ENCODE measurements at places on chromosomes 1 and 21. TPM values are rescaled to one million over a fixed set of nuclear protein-coding genes. Genes with fewer than 3 reads are reported as not detected.

GRCh38 chr1:76075188-76075489 lies 593 bp downstream of the ST6GALNAC3 start:
- DNase-seq: no peak

DNA sequence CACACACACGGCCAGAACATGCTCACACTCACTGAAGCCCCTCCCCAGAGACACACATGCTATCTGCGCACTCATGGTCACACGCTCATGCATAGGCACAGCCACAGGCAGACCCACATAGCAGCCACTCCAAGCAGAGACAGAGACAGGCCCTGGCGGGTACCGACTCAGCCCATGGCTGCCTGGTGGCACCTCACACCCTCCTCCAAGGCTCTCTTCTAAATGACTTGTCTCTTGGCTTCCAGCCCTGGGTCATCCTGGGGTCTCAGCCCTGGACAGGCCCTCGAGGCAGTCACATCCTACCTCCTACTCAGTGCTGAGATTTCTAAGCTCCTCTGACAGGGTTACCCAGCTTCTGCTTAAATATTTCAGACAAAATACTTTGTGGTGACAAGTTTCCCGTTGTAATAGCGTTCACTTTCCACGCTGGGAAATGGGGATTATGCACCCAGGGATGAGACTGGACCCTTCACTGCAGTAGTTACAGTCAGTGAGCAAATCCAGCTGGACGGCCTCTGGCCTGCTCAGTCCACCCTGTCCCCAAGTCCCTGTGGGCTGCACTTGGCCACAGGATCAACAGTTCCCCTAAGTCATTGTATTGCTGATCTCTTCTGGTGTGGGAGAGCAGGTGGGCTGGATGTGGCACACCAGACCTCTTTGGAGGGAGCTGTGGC lies 2.9 kb upstream of the NFASC start:
- no peak for DNase-seq

- DNase-seq: no peak
These were observed 2.5 kb downstream of the IFI44 start for GRCh38 chr1:78652019-78652560.

DNA sequence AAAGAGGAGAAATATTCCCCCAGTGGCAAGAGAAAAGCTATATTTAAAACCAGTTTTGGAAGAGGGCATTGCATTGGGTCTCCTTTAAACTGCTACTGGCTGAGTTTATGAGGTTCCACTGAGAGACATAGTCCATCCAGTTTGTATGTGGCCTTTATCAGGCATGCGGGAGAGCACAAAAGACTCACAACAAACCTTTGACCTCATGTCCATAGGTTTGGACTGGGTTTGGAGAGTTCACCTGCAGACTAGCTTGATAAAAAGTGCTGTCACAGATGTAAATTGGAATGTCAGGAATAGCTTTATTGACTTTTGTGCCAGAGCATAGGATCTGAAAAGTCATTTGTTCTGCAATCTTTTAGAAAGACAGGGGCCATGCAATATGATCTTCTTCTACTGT lies 131.0 kb upstream of the NRIP1 start:
- no peak for DNase-seq

GRCh38 chr1:163202833-163203451 lies at the start of gene RGS5:
Gene RGS5, minus strand, starts transcription at chr1:163202916. Its CDS starts 81 bp downstream, at chr1:163202835.
- no peak for DNase-seq

C1orf116 gene
- total RNA-seq: 0.07 TPM

FHAD1 gene
- total RNA-seq: 0.07 TPM

- no peak for DNase-seq
These were observed 132.9 kb upstream of the C1orf21 start for GRCh38 chr1:184253921-184254320.

CD52 gene
- 324 TPM for total RNA-seq

DNA sequence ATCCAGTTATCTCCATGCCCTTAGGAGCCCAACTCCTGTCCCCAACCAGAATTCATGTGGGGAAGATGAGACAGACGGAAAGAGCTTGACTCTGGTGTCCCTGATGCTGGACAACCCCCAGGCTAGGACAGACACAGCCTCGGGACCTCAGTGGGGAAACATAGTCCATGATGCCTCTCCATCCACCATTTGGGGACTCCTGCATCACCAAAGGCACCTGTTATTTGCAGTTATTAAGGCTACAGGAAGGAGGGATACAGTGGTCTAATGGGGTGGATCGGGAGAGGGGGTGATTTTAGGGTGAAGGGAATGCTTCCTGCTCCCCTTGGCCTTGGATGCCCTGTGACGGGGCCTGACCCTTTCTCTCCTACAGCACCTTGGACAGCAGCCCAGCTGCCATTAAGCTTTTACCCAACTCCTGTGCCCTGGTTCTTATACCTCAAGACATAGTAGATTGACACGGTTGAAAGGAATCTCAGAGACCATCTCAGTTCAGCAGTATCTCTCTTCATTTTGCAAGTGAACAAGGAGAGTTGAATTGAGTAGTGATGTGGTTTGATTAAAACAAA lies 111.6 kb downstream of the MATN1 start:
- no peak for DNase-seq

DNA sequence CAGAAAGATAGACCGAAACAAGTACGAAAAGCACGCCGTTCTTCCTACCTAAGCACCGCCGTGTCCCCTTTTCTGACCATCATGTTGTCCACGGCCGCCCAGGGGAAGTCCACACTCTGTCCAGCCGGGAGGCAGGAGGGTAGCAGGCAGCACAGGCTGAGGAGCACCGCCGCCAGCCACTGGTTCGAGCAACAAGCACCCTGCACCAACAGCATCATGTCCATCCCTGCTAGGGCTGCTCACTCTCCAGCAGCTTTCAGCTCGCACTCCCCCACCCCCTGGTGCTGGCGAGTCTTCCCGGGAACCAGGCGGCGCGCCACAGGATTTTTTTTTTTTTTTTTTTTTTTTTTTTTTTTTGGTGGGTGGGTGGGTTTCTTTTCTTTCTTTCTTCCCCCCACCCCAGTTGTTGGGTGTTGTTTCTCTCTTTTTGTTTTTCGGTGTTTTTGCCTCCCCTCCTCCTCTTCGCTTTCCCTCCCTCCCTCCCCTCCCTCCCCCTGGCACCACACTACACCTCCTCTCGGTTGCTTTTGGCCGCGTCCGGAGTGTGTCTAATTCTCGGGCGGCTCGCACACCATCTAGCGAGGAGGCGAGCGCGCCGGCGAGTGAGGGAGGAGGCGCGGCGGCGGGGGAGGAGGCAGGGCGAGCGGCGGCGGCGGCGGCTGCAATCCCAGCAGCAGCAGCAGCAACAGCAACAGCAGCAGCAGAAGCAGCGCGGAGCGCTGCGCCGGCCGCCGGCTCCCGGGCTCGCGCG lies at the start of gene NEGR1:
Gene NEGR1, minus strand, starts transcription at position 269 of the 751 bp plus-strand sequence.
- DNase-seq: peak; percentile 76

RGS13 gene
- total RNA-seq: not detected

DNA sequence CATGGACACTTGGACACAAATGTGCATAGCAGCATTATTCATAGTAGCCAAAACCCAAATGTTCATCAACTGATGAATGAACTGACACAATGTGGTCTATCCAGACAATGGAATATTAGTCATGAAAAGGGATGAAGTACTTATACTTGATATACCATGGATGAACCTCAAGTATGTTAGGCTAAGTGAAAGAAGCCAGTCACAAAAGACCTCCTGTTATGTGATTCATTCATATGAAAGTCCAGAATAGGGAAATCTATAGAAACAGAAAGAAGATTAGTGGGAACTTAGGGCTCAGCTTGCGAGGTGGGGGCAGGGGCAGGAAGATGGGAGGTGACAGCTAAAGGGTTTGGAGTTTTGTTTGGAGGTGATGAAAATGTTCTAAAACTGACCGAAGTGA lies 7.4 kb downstream of the KCNE1 start:
- DNase-seq: no peak

GRCh38 chr1:153888533-153888932 lies 34.2 kb downstream of the GATAD2B start:
- no peak for DNase-seq

GRCh38 chr1:106924360-106924759 lies 132.1 kb upstream of the PRMT6 start:
- DNase-seq: no peak

DNA sequence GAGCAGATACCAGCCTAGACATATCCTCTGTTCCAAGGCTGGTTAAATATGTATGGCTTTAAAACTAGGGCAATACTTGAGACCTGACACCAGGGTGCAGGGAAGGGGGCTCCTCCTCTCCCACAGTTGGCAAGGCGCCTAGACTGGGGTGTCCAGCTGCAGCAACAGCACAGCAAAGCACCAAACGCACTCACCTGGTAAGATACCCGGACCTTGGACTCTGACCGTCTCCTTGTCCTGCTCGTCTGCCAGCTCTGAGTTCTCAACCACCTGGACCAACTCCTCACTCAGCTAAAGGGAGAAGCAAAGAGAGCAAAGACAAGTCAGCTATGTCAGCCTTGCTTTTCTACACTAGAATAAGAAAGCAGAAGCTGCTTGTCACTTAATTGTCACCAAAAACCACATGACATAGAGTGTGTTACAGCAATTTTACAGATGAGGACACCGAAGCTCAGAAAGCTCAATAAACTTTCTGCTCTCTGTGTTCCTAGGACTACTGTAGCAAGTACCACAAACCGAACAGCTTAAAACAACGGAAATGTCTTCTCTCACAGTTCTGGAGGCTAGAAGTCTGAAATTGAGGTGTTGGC lies 4.4 kb downstream of the PACC1 start:
- no peak for DNase-seq

SLC35F3 gene
- total RNA-seq: 3.1 TPM

KLF17 gene
- total RNA-seq: not detected

CCDC185 gene
- total RNA-seq: not detected

F11R gene
- 20.9 TPM for total RNA-seq

PRAMEF13 gene
- total RNA-seq: not detected

PLD5 gene
- total RNA-seq: not detected

GRCh38 chr1:1440262-1441001 lies 4.9 kb downstream of the VWA1 start:
- DNase-seq: no peak

KRTAP19-6 gene
- not detected for total RNA-seq

DNA sequence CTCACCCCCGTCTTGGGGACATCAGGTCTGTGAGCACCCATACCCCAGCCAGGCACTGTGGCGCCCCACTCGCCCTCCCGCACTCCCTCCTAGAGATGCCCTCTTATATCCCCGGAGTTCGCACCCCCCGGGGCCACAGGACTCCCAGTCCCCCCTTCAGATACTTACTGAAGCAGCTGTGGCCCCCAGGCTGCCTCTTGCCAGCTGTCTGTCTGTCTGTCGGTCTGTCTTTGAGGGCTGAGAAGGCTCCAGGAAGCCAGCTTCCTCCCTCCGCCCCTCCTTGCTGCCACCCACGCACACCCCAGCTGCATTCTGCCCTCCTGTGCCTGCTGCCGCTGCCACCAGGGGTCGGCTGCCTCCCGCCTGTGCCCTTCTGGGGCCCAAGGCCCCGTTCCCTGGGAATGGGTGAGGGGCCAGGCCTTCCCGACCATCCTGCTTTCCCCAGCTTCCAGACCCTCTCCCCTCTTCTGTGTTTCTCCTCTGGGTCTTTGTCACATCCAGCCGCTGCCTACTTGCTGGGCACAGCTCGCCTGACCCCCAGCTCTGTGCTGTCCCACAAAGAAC lies at the start of gene PTPN7:
Gene PTPN7, minus strand, starts transcription at position 226 of the 564 bp plus-strand sequence. CDS start 1,200 bp downstream, outside the sequence.
- DNase-seq: peak; percentile 96

GRCh38 chr1:39391691-39392679 lies 99.5 kb upstream of the BMP8A start:
- no peak for DNase-seq

DNA sequence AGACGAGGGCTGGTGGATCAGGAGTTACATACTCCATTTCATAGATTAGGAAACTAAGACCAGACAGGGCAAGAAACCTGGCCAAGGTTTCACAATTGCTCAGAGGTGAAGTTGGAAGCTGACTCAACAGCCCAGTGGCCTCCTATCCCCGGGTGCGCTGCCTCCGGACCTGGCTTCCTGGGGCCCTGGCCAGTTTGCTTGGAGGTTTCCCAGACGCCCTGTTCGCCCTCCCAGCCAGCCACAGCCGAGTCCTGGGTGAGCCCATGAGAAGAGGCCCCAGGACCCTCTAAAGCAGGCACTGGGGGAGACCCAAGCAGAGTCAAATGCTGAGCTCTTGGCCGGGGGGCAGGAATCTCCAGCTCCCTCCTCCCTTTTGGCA lies 180.1 kb downstream of the ZBTB18 start:
- no peak for DNase-seq

- no peak for DNase-seq
These were observed 65.2 kb downstream of the PLPPR5 start for GRCh38 chr1:98939471-98939870.

GRCh38 chr1:98088381-98088780 lies 167.5 kb upstream of the DPYD start:
- no peak for DNase-seq

MAP3K21 gene
- 2.7 TPM for total RNA-seq

ZBTB37 gene
- total RNA-seq: 7.6 TPM

GRCh38 chr21:25171438-25171837 lies 435.8 kb downstream of the MRPL39 start:
- DNase-seq: no peak

PLA2G4A gene
- 0.11 TPM for total RNA-seq

DNA sequence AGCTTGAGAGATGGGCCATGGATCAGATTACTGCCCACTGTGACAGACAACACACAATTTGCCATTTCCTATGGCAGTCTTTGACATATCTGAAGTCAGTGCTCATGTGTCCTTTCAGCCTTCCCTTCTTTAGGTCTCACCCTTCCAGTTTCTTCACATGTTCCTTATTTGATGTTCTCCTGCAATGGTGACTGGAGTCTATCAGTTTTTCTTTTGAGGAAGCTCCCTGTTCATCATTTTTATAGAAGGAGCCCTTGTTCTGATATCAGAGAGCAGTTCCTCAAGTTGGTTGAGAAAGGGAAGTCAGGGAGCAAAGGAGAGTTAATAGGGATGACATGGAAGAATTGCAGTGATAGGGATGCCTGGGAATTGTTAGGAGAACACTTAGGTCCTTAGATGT lies 42.2 kb downstream of the DISC1 start:
- DNase-seq: no peak

S100A7 gene
- total RNA-seq: not detected

GRCh38 chr1:36920801-36921405 lies 113.4 kb downstream of the GRIK3 start:
- DNase-seq: no peak

GRCh38 chr1:17919525-17920439 lies 164.6 kb downstream of the ACTL8 start:
- peak; percentile 23 for DNase-seq

AMY2B gene
- 9.7 TPM for total RNA-seq

DNA sequence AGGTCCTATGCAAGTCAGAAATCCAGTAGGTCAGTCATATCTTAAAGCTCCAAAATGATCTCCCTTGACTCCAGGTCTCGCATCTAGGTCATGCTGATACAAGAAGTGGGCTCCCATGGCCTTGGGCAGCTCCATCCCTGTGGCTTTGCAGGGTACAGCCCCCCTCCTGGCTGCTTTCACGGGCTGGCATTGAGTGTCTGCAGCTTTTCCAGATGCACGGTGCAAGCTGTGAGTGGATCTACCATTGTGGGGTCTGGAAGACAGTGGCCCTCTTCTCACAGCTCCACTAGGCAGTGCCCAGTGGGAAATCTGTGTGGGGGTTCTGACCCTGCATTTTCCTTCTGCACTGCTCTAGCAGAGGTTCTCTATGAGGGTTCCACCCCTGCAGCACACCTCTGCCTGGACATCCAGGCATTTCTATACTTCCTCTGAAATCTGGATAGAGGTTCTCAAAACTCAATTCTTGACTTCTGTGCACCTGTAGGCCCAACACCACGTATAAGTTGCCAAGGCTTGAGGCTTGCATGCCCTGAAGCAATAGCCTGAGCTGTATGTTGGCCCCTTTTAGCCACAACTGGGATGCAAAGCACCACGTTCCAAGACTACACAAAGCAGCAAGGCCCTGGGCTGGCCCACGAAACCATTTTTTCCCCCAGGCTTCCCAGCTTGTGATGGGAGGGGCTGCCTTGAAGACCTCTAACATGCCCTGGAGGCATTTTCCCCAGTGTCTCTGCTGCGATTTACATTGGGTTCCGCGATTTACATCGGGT lies 472.7 kb downstream of the NPHP4 start:
- no peak for DNase-seq

RSPO1 gene
- not detected for total RNA-seq

DCDC2B gene
- not detected for total RNA-seq

Measured in activated CD8-positive, alpha-beta T cell treated with anti-CD3 and anti-CD28 coated beads for 36 hours (primary cell).